Caudate nucleus (tissue), 63 donors: ENCODE measurements at places on chromosomes 2 and 18.

DNA sequence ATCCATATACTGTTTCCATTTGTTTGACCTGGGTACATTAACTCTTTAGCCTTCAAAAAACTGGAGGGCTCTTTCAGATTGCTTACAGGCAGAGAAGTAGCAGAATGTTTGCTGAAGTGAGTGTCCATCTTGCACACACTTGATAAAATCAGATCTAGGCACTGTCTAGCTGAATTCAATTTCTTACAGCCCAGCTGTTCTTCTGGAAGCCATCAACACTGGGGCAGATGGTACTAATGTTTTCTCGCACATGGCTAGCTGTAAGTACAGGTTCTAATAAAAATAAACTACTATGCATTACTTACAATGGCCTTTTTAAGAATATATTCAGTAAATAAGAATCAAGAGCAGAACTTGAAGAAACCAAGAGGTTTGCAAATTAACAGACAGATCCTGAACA, 175.9 kb downstream of the NBAS start:
- DNase-seq = no peak

- DNase-seq = no peak
These were observed 77.6 kb downstream of the KIF5C start for GRCh38 chr2:148952621-148953020.

- DNase-seq = no peak
These were observed 88.6 kb downstream of the KCNH7 start for GRCh38 chr2:162749994-162750393.

DNA sequence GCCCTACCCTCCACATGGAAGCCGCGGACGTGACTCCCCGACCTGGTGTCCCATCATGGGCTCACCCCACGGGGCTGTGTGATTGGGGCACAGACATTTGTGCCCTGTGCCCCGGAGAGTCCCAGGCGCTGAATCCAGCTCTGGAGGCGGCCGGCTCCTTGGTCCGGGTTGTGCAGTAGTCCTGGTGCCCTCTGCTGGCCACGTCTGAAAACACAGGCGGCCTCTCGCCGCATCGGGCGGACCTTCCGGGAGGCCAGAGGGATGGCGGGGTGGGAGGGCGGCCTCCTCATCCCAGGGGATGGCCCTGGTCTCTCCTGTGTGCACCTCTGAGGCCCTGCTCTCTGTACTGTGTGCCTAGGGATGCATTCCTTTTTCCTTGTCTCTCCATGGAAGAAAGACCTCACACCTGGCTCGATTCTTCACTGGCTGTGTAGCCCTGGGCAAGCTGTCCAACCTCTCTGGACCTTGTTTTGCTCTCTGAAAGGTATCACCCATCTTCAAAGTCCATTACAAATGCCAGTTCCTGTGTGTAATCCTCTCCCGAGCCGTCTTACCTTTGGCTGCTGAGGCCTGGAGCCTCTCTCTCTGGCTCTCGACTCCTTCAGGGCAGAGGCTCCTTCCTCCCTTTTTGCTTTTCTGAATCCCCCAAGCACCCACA, 27.6 kb downstream of the CELF4 start:
- DNase-seq = peak; percentile 28

- DNase-seq = no peak
These were observed 510.7 kb upstream of the LRRTM1 start for GRCh38 chr2:80815259-80815658.

GRCh38 chr18:42028247-42028832, 73.3 kb downstream of the PIK3C3 start:
- DNase-seq = no peak

GRCh38 chr2:103789381-103790095, 1027.7 kb downstream of the TMEM182 start:
- peak; percentile 4 for DNase-seq

DNA sequence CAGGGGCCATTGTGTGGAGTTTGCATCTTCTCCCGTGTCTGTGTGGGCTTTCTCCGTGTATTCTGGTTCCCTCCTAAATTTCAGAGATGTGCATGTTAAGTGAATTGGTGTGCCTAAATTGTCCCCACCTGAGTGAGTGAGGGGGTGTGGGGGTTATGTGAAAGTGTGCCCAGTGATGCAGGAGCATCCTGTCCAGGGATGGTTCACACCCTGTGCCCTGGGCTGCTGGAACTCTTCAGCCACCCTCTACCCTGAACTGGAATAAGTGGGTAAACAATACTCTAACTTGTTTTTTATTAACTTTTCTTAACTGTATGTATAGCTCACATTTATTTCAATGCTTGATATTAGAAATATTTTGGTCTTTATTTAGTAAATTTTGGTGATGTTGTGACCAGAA, 56.0 kb downstream of the UBE2E3 start:
- no peak for DNase-seq

GRCh38 chr2:26088038-26088643, 54.3 kb downstream of the RAB10 start:
- DNase-seq = no peak

- DNase-seq = no peak
These were observed 49.6 kb downstream of the ZCCHC2 start for GRCh38 chr18:62572456-62572855.

- DNase-seq = no peak
These were observed 83.4 kb downstream of the CALCRL start for GRCh38 chr2:187364696-187365095.

DNA sequence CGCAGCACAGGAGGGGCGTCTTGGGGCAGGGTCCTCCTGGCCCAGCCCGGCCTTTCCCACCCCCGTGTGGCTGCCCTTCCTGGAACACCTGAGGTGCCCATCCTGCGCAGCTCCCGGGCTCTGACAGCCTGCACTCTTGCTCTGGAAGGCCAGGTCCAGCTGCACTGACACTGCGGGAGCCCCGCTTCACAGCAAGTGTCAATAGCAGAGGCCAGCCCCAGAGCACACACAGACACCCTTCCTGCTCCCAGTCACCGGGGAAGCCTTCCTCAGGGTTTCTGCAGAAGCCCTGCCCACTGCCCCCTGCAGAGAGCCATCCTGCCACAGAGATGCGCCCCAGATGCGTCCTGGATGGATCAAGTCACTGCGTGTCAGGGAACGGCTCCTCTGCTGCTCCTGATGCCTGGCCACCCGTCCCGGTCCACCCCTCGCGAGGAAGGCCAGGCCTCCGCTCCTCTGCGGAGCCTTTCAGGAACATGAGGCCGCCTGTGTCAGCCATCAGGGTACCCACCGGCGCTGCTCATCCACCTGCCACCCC, 519.2 kb upstream of the MYT1L start:
- DNase-seq = no peak

DNA sequence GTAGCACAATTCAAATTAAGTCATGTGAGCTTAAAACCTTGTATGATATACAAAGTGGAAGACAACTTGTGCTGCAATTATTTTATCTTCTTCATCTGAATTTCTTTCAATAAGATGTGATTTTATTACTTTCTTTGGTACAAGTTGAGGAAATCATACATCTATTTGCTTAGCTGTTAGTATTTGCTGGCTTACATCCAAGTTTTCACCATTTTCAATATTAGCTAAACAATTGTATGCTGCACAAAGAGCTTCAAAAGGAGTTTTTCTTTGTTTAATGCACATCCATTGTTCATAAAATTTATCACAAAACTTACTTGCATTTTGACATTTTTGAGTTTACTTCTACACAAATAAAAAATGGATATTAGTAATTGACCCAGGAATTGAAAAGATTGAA, 40.9 kb downstream of the SCN9A start:
- no peak for DNase-seq

GRCh38 chr18:48829443-48830149, 121.2 kb downstream of the SMAD7 start:
- no peak for DNase-seq

GRCh38 chr18:35728676-35729075, 147.1 kb downstream of the GALNT1 start:
- DNase-seq = no peak

DNA sequence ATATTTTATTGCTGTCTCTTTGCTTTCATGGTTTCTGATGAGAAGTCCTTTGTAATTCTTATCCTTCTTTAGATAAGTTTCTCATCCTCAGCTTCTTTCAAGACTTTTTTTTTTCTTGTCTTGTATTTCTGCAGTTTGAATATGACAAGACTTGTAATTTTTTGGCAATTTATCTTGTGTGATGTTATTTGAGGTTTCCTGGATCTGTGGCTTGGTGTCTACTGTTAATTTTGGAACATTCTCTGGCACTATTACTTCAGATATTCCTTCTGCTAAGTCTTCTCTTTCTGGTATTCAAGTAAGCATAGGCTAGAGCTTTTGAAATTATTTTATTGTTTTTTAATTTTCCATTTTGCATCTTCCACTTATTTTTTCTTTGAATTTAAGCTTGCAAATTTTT, 1083.2 kb downstream of the CNTNAP5 start:
- no peak for DNase-seq

DNA sequence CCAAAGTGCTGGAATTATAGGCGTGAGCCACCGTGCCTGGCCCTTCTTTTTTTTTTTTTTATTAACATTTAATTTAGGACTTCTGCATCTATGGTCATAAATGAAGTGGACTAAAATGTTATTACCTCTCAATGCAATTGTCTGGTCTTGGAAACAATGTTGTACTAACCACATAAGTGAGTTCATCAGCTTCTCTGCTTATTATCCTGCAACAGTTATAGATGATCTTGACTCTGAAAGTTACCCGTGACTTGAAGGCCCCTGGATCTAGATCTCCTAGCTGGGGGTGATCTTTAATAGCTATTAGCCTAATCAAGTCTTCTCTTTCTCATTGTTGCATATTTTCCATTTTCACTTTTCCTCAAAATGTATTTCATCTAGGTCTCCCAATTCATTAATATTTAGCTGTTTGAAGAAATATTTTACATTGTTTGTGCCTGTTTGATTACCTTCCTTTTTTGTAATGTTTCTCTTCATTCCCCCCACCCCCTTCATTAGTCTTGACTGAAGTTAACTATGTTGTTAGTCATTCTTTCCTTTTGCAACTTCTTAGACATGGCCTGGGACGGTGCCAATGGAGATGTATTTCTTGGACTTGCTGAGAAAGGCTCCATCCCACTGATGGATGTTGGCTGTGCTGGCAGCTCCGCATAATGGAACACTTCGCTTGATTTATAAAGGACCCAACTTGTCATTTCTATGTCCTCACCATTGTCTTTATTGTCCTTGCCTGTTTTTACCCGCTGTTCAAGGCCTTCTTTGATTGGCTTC, 141.6 kb upstream of the RIOK3 start:
- DNase-seq = no peak

DNA sequence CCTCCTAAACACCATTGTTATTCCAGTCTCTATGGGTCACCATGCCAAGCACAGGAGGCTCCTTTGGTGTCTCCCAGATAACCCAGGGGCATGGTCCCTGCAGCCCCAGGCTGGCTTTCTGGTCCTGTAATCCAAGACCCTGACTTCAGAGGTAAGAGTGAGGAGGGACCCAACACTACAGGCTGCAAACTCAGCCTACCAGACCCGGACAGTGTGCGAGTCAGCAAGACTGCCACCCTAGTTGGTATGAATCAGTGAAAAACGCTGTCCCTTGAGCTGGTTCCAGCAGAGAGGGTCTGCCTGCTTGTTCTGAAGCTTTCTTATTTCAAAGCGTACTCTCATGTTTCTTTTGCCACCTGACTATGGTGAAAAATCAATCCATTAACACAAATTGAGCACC, 47.6 kb upstream of the ZFP36L2 start:
- DNase-seq = no peak

GRCh38 chr2:239029958-239030357, 182.1 kb downstream of the TWIST2 start:
- no peak for DNase-seq

- DNase-seq = no peak
These were observed 98.1 kb downstream of the LRRC30 start for GRCh38 chr18:7329016-7329415.

DNA sequence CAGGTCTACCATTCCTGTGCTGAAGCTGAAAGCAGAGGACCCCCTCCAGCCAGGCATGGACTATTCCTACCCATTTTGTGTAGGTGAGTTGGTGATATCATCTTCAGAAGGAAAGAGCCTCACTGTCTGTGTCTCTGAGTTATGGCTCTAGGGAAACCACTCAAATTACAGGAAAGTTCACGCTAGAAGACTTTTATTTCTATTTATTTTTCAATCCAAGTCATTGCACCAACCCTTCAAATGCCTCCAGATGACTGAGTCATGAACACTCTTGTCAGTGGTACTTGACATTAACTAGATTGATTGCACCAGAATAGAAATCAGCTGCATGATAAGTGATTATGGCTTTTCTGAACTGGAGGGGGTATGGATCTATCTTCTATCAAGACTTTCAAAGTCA, 338.4 kb downstream of the MBD2 start:
- DNase-seq = no peak

- DNase-seq = no peak
These were observed 841.6 kb downstream of the TRIB2 start for GRCh38 chr2:13558368-13558767.

GRCh38 chr2:197804758-197805714, 643 bp downstream of the PLCL1 start:
- DNase-seq = no peak

DNA sequence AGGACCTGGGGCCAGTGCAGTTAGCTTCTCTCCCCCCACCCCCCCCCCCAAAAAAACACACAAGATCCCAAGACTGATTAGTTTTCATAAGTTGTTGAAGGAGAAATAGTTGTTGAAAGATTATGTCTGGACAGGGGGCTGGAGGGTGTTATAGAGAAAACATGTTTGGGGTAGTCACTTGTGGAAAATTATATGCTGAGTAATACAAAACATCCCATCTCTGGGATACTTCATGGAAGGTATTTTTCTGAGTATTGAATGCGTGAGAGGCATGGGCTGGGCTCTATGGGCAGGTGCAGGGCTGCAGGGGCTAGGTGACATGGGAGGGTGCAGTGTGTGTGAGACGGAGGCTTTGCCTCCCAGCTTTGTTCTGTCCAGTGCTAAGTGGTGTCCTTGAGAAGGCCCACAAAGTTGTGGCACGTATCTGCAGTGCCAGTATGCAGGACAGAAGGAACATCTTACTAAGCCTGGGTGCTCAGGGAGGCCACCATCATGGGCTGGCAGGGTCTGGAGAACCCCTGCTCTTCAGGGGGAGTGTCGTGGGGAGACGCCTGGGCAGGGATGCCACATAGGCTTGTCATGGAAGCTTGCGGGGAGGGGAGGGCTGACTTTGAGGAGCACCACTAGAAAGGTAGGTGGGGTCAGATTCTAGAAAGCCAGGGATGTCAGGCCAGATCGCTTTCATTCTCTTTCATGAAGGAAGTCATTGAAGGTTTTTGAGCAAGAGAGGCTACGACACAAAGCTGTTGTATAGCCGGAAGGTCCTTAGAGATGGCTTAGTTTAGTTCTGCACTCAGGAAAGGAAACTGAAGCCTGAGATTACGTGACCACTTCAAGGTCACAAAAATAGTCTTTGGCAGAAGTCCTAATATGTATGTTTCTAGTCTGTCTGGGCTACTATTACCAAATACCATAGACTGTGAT, 232.0 kb downstream of the LDLRAD4 start:
- DNase-seq = no peak
